ENCODE measurements at places on chromosomes 7 and 10.

DNA sequence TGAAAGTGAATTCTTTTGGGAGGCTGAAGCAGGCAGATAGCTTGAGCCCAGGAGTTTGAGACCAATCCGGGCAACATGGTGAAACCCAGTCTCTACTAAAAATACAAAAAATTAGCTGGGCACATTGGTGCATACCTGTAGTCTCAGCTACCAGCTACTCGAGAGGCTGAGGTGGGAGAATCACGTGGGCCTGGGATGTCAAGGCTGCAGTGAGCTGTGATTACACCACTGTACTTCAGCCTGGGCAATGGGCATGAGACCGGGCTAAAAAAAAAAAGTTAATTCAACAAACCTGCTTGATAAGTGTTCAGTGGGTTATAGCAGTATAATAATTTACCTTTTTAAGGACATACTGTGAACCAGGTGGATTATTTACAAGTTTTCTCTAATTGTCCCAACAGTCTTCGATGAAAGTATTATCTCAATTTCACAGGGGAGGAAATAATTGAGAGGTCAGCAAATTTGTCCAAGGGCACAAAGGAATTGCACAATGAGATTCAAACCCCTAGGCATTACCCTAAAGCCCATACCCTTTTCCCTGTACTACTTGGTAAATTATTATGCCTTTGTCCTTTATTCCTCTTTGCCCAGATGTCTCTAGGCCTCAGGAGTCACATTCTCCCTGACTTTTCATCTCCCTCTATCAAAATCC lies 13.1 kb upstream of the DLD start:
- no peak for DNase-seq

- DNase-seq, result no peak
Observed at GRCh38 chr7:123681561-123681960, 25.9 kb downstream of the LMOD2 start.

GRCh38 chr7:83731154-83731553 lies 82.2 kb upstream of the SEMA3E start:
- no peak for DNase-seq

GRCh38 chr10:92240289-92241157 lies 50.4 kb downstream of the CPEB3 start:
- DNase-seq, result peak; percentile 96

- DNase-seq, result peak; percentile 18
Observed at GRCh38 chr7:45278763-45279398, 121.3 kb downstream of the RAMP3 start.

DNA sequence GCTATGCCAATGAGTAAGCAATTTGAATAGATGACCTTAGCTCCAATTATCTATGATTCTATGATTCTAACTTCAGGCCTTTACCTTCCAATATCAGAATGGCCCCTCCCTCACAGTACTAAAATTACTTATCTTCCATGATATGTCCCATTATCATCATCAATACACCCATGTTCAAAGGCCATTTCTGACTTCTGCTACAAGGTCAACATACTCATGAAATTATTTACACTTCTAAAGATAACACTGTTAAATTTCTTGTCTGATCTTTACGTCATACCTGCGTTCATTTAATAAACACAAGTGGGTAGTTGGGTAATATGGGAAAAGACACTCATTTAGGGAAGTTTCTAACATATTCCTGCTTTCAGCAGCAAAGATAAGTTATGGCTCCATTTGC lies 21.2 kb downstream of the IMMP2L start:
- DNase-seq, result no peak

DNA sequence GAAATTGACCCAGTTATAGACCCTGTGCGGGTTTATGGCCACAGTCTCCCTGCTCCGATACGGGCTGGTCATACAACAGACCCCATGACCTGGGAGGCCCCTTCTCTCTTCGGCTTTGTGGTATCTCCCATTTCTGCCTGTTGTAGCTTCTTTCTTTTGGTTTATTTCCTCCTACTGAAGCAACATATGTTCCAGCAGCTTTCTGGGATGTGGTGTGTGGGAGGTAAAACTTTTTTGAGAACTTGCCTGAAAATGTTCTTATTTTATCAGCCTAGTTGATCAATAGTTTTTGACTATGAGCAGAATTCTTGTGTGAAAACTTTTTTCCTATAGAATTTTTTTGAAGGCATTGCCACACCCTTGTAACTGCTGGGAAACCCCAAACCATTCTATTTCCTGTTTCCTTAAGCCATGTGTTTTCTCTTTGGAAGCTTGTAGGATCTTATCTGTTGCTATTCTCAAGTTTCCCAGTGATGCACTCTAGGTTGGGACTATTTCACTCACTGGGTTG lies 80.0 kb downstream of the DAGLB start:
- DNase-seq, result peak; percentile 6

DNA sequence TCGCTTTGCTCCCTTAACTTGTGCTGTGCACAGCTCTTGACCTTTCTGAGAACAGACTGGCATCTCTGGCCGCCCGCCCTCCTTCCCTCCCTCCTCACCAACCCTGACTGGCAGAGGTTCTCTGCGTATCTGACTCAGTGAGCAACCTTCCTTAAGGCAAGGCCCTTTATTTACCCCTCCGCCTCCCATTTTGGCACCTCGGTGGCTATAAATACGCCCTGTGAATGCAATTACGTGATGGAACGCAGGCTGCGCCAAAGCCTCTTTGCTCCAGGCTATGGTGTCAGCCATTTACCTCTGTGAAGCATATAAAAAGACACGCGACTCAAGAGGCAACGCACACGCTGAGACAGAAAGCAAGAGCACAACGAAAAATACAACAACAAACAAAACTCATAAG lies 764.3 kb downstream of the SUGCT start:
- DNase-seq, result no peak

GRCh38 chr7:35716038-35716803 lies 21.3 kb upstream of the HERPUD2 start:
- peak; percentile 86 for DNase-seq

DNA sequence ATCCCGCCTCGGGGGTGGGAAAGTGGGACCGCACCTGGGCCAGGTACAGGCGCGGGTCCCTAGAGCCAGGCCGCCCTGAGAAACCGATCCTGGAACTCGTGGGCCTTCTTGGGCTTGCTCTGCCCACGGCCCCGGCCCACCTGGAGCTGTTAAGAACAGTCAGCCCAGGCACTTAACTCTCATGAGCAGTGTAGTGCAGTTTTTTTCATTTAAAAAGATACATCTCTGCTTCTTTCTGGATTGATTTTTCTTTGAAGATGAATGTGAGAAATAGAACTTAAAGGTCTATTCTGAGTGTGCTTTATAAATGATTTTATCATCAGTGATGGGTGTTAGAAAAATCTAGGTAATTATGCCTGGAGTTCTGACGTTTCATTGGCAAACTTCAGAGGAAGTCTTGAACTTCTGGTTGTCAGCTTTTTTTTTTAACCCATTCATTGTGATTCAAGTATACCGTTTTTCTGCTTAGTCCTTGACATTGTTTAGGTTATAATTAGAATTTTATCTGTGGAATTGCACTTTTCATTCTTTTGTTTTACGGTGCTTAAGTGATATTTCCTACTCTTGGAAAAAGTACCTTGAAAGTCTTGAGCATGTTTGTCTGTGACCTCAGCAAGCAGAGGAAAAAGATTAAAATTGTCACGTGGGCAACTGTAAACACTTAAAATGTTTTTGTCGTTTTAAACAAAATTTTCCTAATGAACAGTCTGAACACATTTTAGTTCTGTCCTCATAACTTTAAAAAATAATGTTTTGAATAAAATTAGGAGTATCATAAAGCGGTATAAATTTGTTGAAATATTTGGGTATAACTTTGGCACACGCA lies 906 bp downstream of the CDK1 start:
- no peak for DNase-seq

- DNase-seq, result no peak
Observed at GRCh38 chr7:73435471-73436009, 2.0 kb downstream of the FZD9 start.

DNA sequence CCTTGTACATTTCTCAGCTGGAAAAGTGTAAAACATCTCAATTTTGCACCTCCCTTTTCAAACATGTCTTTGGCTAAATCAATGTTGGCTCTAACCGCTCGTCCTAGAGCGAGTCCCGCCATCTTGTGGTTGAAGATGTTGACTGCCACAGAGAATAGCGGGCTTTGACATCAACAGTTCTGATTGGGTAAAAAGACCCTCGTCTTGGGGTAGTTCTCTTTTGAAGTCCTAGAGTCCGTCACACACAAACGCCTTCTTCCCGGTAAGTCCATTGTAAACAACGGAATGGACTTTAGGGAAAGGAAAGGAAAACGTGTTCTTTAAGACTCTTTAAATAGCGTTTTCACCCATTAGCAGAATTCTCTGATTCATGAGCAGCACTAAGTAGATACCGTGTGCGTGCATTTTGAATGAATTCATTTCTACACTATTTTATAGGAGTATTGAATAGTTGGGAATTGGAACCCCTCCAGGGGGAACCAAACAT lies 452 bp upstream of the RPP30 start:
- peak; percentile 84 for DNase-seq

GRCh38 chr7:82390936-82391335 lies 52.6 kb downstream of the CACNA2D1 start:
- no peak for DNase-seq

DNA sequence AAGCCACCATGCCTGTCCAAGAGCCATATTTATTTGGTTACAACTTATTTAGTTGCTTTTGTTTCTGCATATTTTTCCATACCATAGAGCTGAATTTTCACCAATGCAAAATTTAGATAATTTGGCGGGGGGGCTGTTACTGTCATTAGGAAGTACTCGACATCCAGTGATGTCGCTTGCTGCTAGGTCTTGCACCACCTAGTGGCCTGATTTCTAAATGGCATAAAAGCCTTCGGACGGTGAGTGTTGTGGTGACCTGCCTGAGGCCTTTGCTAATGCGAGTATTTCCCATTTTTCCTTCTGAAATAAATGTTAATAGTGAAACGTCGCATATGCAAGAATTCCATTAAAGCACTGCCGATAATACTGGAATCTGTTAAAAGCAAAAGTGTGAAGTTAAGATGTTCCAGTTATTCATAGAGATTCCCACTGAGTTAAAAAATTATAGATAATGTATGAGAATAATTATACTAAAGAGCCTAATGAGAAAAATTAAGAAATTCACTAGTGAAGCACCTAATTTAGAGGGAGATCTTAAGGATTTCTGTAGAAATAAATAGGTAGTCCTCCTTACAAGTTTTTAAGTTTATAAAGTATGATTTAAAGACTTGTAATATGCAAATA lies 86.1 kb upstream of the DNAJB6 start:
- peak; percentile 54 for DNase-seq

- DNase-seq, result no peak
Observed at GRCh38 chr7:106069471-106070200, 42.5 kb downstream of the SYPL1 start.
